ENCODE measurements at places on chromosomes 2 and 18.

DNA sequence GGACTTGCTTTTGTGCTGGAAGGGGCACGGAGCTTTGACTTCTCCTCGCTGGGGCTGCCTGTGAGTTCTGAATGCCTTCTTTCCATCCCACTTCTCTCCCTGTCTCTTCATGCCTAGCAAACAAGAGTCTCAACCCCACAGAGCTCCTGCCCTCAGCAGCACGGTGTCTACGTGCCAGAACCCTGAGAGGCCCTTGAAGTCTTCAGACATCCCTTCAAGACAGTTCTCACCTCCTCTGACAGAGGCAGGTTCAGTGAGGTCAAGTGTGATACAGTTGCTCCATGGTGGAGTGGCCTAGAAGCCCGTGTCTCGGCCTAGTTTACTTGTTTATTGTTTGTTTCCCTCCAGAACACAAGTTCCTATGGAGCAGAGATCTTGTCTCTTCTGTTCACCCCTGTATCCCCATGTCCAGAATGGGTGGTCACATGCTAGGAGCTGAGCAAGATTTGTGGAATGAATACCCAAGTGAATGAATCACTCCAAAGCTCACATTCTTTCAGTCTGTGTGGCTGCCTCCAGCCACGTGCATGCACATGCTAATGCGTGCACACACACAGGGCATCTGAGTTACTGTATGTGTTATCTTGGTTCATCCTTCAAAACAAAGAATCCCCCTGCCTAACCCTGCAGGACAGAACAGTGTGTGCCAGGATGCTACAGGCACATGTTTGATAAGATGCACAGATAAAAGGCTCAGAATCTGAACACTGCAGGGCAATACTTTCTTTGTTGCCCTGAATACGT lies 391.6 kb downstream of the NBAS start:
- DNase-seq, result no peak

GRCh38 chr2:134682726-134683125 lies 36.1 kb downstream of the TMEM163 start:
- no peak for DNase-seq

GRCh38 chr2:86518481-86518880 lies 44.8 kb downstream of the CHMP3 start:
- DNase-seq, result peak; percentile 42

- DNase-seq, result no peak
These were observed 124.6 kb downstream of the NCK2 start for GRCh38 chr2:105869341-105869740.
